Activated CD4-positive, alpha-beta memory T cell treated with anti-CD3 and anti-CD28 coated beads, Interleukin-2, amount 10 ng/mL, durations not matched to agents 7 days and 5 days (primary cell): ENCODE measurements at places on chromosomes 1 and 21.

- DNase-seq, result no peak
Measured at GRCh38 chr21:15009837-15010363, 54.9 kb downstream of the NRIP1 start.

- no peak for DNase-seq
Measured at GRCh38 chr1:236458996-236459395, 64.8 kb upstream of the LGALS8 start.

DNA sequence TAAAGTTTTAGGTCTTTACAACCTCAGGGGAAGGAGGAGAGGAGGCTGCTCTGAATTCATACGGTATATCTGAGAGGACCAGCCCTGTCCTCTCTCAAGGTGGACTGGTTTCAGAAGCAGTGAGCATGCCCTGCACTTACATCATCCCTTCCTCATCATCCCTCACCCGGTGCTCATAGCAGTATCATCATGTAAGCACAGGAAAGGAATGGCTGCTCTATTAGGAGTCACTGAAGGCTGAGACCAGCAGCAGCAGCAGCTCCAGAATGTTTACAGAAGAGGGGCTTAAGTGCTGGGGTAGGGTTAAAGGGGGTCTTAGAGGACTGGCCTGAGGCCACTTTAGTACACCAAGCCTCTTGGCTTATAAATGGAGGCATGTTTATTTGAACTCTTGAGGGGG is 185.9 kb downstream of the AK5 start:
- DNase-seq, result no peak

DNA sequence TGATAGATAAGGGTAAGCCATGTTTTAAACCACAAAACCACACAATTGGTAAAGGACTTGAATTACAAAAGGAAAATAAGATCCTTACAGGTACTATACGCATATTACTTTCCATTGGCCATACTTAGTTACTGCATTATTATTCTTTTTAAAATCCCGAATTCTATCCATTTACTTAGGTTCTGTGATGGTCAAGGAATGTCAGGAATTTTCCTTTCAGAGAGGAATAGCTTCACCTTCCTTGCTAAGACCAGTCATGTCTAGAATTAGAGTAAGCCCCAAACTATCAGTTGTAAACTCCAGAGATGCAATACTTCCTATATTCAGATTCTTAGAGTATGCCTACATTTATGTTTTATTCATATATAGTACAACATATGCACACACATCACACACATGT is 13.7 kb downstream of the EFCAB7 start:
- DNase-seq, result no peak

DNA sequence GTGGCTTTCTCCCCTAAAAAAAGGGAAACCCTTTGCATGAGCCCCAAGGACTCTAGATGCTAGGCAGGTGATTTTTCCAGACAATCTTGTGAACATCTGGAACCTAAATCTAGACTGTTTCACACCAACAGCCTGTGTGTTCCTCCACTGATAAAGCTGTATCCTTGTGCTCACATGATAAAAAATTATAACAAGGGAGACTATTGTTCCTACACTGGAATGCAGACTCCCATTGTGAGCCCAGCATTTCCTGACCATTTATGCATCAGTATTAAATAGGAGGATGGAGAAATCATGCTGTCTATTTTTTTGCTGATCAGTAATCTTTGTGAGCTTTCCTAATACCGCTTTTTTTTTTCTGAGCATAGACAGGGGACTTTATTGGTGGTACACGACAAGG is 52.5 kb downstream of the ZNF697 start:
- no peak for DNase-seq

GRCh38 chr1:200346700-200347099 is 63.1 kb downstream of the ZNF281 start:
- no peak for DNase-seq

DNA sequence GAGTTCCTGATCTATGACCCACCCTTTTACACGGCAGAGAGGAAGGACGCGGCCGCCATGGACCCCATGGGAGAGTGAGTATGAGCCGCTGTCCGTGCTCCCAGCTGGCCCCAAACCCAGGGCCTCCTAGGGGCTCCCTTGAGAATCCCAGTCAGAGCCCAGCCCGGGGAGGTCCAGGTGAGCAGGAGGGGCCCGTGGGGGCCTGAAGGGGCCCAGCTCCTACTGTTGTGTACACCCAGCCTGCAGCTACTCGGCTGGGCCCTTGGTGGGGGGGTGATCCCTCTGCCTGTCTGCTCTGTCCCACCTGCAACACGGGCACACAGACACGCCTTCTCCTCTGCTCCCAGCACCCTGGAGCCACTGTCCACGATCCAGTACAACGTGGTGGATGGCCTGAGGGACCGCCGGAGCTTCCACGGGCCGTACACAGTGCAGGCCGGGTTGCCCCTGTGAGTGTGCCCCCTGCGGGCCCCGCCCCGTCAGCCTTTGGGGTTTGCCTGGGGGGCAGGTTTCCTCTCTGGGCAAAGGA is 28.6 kb upstream of the LRRC3 start:
- no peak for DNase-seq

DNA sequence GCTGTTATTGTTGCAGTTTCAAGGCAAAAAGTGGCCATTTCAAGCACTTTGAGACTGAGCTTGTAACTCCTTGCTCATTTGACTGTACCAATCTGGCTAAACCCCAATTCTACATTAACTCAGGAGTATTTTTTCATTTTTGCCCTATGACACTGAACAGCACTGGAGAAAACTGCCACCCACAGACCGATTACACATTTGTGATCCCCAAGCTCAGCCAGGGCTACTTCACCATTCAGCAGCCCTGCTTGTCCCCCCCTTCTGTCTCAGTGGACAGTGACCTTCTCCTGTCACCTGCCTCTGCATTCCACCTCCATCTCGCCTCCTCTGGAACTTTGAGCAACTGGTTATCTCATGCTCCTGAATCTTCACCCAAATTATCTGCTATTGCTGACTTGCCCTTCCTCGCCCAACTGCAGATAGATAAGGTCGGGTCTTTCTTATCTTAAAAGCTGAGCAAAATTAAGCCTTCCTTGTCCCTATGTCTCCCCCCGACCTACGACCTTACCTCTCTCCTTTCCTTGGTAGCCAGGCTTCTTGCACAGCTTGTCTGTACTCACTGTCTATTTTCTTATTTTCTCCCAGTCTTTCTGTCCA is 25.3 kb downstream of the SPATA46 start:
- no peak for DNase-seq

DNA sequence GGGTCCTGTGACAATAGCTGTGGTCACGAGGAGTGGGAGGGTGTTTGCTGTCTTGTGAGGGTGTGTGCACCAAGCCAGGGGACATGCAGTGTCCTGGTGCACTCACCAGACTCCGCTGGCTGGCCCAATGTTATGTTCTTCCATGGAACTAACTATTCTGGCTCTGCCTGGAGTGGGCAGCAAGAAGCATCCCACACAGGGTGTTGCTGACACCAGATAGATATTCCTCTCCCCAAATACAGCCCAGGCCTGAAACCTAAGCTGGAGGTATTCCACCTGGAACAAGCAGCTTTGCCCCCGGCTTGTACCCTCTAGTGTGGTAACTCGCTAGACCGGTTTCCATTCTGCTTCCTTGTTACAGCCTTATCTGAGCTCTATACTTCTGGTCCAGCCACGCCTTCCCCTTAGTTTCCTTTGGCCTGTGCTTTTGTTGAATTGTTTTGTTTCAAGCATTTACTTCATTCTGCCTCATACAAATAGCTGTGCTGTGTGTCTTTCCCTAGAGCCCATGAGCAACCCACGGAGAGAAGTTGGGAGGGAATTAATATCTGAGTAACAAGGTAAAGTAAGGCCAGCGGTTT is 14.7 kb upstream of the LY9 start:
- DNase-seq, result no peak

- no peak for DNase-seq
Measured at GRCh38 chr1:107158496-107158895, 17.7 kb downstream of the NTNG1 start.
